ENCODE measurements at places on chromosomes 3 and 15.

GRCh38 chr3:193884027-193884426 lies 251.9 kb upstream of the HES1 start:
- DNase-seq, result no peak

DNA sequence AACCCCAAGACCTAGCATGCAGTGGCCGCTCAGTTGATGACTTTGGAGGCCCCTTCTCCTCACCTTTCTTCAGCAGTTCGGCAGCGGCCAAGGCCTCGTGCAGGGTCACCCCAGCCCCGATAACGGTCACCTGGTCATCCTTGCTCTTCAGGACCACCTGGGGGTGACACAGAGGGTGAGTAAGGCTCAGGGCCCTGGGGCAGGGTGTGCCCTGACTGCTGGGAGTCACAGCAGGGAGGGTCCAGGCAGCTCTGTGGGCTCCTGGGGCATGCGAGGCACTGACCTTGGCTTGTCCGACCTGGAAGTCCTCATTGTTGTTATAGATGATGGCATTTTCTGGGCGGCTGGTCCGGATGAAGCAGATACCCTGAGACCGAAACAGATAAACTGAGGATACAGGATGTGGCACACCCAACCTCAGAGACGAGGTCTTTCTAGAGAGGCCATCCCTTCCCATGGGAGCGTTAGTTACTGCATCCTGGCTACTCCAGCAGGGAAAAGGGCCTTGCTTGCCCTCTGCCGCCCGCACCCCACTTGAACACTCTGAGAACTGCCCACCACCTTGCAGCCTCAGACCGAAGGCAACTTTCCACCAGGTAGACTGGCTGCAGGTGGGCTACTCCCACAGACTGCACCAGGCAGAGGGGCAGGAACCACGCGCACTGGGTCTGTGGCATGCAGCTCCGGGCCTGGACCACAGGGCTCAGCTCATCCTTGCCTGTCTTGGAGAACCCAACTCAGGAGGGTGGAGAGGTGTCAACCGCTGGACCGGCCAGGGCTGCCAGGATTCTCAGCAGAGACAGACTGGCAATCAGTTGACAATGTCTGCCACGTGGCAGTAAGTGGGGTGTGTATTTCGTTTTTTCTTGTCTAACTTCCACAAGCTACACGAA lies 27.6 kb downstream of the TKT start:
- no peak for DNase-seq

GRCh38 chr3:25385807-25386460 lies 42.1 kb upstream of the RARB start:
- no peak for DNase-seq

GRCh38 chr3:16551342-16551976 lies 38.0 kb upstream of the RFTN1 start:
- no peak for DNase-seq

DNA sequence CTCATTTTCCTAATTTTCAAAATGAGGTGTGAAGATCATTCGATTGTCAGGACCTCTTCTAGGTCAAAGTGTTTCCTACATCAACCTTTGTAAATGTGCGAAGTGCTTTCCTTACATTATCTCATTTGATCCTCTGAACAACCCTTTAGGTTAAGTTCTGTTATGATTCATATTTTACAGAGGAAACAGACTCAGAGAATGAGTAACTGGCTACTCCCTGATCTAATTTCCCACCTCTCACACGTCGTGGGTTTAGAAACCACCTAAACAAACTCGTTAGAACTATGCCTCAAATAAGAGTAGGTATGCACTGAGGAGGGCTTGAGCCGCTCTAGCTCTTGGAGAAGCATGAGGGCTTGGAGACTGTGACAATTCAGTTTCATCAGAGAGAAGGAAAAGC lies 148.6 kb downstream of the CD47 start:
- DNase-seq, result peak; percentile 31

DNA sequence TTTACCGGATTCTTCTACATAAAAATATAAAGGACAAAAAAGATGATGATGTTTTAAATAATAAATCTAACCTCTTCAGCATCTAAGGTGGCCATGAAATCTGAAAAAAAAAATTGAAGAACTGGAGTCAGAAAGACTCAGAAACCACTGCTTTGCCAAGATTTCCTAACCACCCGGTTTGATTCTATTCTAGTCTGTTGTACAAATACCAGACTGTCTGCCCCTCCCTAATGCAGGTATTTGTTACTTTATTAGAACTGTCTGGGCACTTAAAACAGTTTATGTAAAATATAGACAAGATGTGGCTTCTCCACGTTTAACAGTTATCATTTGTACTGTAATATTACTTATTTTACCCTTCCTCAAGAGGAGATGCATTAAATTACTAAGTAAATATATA lies 48.8 kb downstream of the UACA start:
- no peak for DNase-seq

- no peak for DNase-seq
Observed at GRCh38 chr3:53729159-53729558, 117.1 kb downstream of the CHDH start.

DNA sequence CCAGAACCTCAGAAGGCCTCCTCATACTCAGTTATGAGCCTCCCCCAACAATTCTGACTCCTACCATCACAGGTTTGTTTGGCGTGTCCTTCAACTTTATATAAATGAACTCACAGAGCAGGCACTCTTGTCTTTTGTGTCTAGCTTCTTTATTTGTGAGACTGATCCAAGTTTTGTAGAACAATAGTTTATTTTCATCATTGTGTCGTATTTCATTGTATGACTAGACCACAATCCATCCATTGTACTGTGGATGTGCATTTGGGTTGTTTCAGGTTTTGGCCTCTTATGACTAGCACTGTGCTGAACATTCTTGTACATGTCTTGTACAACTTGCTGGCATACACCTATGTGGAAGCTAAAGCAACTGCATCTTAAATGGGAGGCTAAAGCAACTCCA lies 292.8 kb upstream of the LYSMD4 start:
- DNase-seq, result no peak

DNA sequence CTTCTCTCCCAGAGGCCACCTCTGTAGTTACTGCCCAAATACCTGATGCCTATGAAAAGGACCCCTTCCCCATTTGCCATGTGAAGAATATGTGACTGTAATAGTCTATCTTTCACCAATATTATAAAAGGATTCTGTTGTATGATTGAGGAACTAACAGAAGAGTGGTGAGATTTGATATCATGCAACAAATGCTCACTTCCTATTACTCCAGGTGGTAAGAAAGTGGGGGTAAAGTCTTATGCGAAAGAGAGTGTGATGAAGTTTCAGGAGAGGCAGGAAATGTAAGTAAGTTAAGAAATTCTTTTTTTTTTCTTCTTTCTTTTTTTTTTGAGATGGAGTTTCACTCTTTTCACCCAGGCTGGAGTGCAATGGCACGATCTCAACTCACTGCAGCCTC lies 24.4 kb upstream of the RAP2B start:
- no peak for DNase-seq

GRCh38 chr3:151903501-151903991 lies 30.1 kb downstream of the SUCNR1 start:
- no peak for DNase-seq

- no peak for DNase-seq
Observed at GRCh38 chr3:177607589-177607988, 410.3 kb upstream of the TBL1XR1 start.

DNA sequence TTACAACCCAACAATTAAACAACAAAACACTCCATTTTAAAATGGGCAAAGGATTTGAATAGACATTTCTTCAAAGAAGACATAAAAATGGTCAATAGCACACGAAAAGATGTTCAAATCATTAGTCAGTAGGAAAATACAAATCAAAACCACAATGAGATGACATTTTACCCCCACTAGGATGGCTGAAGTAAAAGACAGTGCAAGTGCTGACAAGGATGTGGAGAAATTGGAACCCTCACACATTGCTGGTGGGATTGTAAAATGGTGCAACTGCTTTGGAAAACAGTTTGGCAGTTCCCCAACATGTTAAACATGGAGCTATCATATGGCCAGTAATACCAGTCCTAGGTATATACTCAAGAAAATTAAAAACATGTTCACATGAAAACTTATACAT lies 11.6 kb downstream of the GALNT15 start:
- no peak for DNase-seq

- no peak for DNase-seq
Observed at GRCh38 chr3:179288845-179289244, 34.0 kb upstream of the ZNF639 start.

GRCh38 chr15:91304786-91305185 lies 204.7 kb downstream of the SV2B start:
- DNase-seq, result no peak

DNA sequence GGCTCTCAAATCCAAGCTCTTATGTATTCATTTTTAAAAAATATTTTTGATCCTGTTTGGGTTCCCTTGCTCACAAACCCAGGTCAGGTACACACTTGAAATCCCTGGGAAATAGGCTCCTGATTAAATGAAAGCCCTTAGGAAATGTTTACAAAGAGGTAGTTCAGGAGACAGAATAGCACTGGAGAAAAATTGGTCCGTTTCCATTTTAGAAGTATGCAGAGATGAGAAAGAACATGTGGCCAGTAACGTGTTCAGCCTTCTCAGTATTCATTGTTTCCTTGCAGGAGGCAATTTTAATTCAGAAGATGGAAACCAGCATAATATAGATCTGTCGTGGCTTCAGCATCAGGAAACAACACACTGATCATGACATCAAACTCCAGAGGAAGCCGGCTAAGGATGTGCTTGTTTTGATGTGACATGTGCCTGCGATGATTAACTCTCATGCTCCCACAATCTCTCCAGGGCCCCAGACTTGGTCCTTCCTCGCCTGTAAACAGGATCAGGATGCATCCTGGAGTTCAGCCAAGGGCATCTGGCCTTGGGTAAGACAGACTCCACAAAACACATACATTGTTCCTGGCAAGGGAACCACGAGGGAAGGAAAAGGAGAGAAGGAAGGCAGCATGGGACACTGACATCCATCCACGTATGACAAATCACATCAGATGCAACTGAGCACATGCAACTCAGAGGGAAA lies 350.5 kb upstream of the THBS1 start:
- DNase-seq, result no peak

DNA sequence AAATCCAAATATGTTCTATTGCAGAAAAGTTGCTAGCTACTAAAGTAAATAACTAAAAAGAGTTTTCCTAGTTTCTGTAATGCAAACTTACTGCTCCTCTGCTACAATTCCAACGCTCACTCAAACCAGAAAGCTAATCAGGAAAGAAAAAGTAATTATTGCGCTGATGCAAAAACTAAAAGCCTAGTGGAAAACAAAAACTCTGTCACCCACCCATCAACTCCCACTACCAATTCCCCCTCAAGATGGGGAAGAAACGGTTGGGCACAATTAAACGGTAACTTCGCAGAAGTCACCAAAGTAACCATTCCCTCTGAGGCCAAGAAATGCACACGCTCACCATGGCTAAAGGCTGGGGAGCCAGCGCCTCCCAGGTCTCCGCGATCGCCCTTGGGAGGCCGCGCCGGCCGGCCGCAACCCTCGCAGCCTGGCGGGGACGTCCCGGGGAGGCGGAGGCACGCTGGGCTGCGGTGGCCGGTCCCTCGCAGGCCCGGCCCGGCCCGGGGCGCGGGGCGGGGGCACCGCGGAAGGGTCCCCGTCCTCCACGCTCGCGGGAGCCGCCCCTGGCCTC lies 684 bp downstream of the SLTM start:
- no peak for DNase-seq

DNA sequence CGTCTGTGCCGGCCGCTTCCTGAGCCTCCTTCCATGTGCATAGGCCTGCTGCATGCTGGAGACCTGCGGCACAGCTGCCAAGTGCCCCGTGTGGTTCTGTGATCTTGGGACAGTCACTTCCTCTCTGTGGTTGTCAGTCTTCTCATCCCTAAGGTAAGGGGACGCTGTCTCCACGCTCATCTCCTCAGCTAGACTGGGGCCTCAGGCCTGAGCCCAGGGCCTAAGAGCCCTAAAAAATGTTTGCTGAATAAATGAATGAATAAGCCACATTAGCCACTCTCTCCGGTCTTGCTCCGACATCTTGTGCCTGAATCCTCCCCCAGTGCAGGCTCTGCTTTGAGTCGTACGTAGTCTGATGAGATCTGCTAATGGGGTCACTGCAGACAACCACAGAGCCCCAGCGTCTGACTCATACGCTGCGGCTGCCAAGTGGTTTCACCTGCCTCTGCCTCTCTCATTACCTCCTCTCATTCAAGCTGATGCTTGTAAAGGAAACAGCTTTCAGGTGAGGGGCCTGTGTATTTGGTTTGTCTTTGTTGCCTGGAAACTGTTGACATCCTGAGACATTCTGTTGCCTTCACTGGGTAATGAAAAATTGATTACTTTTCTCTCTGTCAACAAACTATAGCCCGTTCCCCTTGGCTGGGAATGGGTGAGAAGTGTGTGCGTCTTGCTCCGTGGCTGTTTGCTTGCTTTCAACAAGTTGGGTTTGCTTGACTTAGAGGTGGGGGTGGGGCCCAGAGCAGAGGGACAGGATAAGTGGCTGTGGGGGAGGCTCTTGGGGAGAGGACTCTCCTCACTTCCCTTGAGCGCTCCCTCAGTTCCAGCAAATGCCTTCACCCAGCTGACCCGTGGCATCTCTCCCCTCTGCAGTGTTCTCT lies 15.9 kb downstream of the RPLP1 start:
- DNase-seq, result peak; percentile 86

GRCh38 chr3:14283092-14283812 lies 104.6 kb downstream of the LSM3 start:
- no peak for DNase-seq

GRCh38 chr3:100988080-100988479 lies 5.1 kb downstream of the ABI3BP start:
- DNase-seq, result no peak

DNA sequence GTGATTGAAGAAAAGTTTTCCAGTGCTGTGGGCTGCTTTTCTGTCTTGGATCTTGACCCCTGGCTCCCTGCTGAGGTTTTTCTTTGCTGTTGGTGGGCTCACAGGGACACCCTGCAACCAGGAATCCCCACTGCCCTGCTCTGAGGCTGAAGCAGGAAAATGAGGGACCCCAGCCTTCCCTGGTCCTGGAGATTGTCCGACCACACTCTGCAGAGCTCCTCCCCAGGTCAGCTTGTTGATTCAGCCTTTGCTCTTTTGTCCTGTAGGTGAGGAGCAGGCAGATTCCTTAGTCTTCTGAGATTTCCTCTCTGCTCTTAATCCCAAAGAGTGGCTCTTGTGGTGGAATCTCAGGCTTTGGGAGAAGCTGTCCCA lies 194.5 kb downstream of the RPLP1 start:
- no peak for DNase-seq

DNA sequence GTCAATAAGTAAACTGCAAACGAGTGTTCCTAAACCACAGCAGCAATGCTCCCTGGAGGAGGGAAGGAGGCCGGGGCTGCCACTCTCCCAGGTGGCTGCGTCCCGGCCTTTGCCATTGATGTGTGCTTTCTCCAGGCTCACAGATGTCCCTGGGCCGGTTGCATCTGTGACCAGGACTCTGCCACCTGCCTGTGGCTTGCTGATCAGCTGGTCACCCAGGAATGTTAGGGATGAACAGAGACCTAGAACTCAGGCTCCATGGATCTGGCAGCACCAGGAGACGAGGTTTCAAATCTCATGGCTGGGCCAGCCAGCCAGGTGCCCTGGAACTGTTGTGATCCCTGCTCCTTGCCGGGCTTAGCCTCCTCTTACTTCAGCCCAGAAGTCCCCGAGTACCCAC lies 65.7 kb downstream of the KLF15 start:
- DNase-seq, result no peak

- DNase-seq, result no peak
Observed at GRCh38 chr15:70053716-70054229, 43.9 kb downstream of the TLE3 start.
